ENCODE measurements at places on chromosomes 12 and 14.

DNA sequence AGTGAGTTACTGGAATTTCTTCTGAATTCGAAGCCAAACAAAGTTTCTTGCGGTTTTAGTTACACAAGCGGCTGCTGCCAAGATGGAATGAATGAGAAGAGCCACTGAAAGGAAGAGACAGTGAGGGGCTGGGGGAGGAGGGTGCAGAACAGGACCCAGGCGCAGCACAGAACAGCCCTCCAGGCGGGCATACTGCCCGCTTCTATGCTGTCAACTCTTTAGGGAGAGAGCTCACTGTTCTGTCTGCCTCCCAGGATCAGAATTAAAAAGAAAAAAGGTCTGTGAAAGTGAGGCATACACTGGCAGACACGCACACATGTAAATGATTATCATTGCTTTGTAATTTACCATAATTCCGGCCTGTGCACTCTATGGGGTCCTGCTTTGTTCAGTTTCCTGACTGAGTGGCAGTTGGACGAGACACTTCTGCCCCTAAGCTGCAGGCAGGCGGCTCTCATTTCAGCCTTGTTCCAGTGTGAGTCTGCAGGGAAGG, 231.6 kb downstream of the CACNA1C start:
- no peak for DNase-seq

- no peak for DNase-seq
Measured at GRCh38 chr14:93736378-93737014, 51.8 kb downstream of the PRIMA1 start.

- DNase-seq = no peak
Measured at GRCh38 chr14:90959344-90959743, 101.1 kb downstream of the RPS6KA5 start.

DNA sequence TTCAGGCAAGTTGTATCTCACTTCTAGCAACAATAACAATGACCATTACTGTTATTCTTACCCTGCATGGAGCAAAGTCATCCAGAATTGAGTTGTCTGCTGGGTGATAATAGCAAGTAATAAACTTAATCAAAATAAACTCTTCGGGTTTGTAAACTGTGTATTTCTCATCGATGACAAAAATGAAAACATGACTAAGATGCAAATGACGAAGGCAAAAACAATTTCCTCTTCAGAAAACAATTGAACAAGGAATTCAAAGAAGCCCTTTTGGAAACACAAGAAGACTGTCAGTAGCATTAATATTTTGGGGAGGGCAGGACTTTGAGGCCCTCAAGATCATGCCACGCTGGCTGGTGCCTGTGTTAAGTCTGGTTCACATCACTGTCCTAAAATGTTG, 232.0 kb downstream of the BTG1 start:
- DNase-seq = no peak

DNA sequence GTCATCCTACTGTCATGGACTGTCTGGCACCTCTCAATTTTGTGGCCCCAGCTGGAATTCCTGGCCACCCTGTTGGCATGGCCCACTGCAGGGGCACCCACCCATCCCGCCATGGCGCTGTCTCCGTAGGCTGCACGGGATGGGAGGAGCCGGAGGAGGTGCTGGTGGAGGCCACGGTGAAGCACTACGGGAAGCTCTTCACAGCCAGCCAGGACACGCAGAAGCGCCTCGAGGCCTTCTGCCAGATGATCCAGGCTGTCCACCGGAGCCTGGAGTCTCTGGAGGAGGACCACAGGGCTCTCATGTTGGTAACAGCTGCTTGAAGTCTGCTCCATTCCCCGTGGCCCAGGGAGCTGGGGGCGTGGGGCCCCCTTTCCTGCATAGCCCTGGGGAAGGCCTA, 3.9 kb downstream of the CCDC197 start:
- no peak for DNase-seq

DNA sequence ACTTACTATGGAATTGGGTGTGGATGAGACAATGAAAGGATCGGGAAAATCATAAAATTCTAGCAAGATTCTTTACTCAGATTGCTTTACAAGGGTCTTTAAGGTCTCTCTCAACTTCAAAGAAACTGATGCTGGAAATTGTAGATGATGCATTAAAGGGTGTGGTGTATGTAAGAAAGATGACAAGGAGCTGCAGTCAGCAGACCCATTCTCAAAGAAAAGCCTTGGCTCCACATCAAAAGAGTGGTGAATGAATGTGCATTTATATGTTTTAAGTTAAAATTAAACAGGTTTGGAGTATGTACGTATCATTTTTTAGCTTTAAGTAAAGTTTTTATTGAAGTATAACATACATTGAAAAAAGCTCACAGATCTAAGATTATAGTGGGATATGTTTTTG, 194.5 kb downstream of the C12orf75 start:
- no peak for DNase-seq

DNA sequence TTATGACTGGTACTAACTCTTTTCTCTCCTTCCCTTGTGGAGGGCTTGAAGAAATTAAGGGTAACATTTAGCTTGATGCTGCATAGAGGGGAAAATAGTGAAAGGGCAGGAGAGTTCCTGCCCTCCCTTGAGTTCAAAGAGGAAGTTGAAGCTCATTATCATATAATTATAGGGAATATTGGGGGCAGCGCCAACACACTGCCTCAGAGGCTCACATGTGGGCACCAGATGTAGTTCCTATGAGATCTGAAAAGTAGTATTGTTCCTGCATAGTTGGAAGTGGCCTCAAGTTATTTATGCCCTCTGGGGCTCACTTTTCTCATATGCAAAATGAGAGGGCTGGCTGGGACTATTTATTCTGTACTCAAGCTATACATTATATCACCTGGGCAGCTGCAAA, 33.0 kb upstream of the FGF23 start:
- DNase-seq = no peak

- no peak for DNase-seq
Measured at GRCh38 chr12:113461666-113462065, 10.0 kb downstream of the LHX5 start.

GRCh38 chr14:54652605-54653052, 85.7 kb downstream of the SAMD4A start:
- DNase-seq = no peak

DNA sequence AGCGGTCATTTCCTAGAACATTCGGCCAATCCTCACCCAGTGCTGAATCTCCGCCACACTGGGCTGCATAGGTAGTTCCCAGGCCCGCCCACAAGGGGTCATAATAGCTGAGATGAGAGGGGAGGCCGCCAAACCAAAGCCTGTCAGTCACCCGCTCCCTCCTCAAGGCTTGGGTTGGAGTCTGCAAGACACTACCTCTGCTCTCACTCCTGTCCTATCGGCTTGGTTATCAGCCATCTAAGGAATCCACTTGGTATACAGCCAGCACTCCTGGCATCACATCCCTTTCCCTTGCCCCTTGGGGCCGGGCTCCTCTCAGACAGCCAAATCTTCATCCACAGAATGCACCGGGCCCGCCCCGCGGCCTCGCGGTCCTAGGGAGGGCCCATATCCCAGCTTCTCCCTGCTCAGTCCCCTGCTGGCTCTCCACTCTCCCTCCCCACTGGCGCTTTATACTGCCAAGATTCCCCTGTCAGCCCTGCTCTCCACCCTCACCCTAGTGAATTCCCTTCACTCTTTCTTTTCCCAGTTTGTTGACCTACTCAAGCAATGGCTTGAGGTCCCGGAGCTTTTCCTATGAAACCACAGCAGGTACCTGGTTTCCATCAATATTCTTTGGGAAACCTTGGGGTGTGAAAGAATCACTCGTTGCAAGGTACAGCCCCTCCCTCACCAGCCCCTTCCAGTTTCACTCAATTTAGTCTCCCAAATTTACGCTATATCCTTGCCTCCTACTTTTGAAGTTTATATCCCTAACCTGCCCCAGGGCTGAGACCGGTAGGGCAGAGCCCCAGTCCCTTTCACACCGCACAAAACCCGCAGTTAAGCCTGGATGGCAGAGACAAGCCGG, 1.4 kb downstream of the IFFO1 start:
- no peak for DNase-seq

DNA sequence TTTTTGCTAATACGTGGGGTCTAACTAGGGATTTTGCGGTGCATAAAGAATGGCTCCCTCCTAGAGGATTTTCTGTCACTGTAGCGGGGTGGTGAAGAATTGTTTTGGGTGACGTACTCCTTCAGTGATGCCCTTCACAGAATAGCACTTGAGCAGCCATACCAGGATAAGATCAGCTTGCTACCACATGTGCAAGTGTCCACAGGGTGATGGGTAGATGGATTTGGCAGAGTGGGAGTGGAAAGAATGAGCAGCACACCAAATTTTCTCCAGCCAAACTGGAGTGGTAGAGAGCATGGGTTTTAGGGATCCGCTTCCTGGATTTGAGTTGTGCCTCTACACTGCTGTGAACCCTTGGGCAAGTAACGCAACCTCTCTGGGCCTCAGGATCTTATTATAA, 2.3 kb downstream of the TCP11L2 start:
- no peak for DNase-seq

DNA sequence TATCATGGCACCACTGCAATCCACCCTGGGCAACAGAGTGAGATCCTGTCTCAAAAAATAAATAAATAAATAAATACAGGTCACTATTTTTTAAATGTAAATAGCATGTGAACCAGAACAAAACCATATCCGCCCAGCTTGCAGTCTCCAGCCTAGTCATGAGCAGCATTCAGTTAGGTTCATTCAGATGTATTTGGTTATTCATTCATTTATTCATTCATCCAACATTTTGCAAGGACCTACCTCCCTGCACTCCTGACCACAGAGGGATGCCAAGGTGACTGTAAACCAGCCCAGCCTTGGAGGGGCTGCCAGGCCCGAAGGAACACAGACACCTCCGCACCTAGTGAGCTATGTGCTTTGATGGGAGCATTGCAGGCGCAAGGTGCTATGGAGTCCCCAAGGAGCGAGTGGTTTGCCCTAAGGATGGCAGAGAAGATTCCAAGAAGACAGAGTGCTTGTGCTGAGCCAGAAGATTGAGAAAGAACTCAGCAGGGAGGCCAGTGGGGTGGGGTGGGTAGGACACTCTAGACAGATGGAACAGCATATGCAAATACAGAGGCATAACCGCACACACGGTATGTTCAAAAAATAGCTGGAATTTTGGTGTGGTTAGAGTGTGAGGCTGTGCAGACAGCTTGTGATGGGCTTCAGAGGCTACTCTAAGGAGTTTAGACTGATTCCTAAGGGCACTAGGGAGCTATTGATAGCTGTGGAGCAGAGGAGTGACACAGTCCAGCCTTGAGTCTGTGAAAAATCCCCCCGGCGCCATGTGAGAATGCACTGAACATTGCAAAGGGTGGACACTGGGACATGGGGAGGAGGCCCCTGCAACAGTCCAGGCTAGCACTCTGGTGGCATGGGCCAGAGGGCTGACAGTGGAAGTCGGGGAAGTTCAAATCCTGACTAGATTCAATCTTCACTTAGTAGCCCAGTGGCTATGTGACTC, 11.7 kb downstream of the DTX1 start:
- DNase-seq = no peak

DNA sequence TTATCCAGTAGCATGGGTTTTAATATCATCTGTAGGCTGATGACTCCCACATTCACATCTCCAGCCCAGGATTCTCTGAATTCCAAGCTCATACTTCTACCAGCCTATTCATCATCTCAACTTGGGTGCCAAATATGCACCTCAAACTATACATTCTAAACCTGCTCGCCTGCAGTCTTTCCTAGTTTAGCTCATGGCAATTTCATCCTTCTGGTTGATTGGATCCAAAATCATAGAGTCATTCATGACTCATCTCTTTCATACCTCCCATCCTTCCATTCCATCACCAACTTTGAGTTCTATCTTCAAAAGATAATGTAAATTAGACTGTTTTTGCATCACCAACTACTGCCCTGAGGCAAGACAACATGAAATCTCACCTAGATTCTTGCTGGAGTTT, 99.7 kb upstream of the EGLN3 start:
- no peak for DNase-seq

DNA sequence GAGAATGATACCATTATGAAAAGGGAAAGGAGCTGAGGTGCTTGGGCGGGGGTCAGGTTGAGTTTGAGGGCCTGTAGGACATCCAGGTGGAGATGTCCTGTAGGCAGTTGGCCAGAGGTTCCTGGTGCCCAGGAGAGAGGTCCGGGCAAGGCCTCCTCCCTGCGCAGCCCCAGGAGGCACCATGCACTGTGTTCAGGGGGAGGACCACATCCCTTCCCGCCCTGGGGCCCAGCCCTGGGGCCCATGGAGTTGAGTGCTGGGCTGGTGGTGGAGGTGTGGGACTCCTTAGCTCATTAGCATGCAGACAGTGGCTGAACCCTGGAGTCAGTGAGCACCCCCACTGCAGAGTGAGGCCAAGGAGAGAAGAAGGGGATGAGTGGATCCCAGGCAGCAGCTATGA, 5.7 kb upstream of the FAIM2 start:
- DNase-seq = no peak

DNA sequence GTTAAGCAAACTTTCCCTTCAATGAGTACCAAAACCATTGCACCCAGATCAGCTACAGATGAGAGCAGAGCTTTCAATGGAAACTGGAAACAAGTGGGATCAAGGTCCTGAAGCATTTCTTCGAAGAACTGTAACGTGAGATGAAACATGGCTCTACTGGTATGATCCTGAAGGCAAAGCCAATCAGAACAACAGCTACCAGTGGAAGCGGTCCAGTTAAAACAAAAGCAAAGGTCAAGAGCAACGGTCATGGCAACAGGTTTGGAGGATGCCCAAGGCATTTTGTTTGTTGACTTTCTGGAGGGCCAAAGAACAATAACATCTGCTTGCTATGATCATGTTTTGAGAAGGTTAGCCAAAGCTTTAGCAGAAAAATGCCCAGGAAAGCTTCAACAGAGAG, 137.9 kb upstream of the CPSF6 start:
- DNase-seq = no peak

GRCh38 chr12:60393093-60393492, 797.3 kb downstream of the SLC16A7 start:
- DNase-seq = no peak

DNA sequence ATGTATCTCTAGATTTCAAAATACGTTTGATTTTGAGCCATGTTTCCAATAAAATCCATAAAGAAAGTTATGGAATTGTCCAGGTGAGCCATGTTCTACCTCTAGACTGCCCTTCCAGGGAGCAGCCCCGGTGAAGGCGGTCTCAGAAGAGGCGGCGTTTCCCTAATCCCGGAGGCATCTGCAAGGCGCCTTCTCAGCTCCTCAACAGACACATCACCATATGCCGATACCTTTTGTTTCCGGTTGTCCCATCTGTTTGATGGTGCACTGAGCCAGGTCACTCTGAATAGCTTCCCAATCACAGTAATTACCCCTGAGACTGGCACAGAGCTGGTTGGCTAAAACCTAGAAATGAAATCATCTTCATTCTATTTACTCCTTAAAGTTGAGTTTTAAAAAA, 305.5 kb upstream of the FKBP4 start:
- no peak for DNase-seq

DNA sequence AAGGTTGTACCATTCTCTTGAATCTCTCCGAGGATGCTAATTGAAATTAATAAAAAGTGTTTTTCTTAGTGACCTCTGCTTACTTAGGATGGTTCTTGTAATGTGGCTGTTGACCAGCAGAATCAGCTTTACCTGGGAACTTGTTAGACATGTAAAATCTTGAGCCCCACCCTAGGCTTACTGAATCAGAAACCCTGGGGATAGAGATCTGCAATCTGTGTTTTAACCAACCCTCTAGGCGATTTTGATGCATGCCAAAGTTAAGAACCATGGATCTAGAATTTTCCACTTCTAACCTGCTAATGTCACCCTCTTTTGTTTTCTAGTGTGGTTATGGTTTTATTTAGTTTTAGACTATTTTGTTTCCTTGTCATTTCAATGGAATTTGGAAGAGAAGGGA, 6.5 kb downstream of the NUBPL start:
- no peak for DNase-seq

GRCh38 chr12:106139422-106140171, 843 bp upstream of the NUAK1 start:
- no peak for DNase-seq

GRCh38 chr12:56158926-56159461, 835 bp downstream of the MYL6 start:
- no peak for DNase-seq

GRCh38 chr12:59929110-59929509, 333.3 kb downstream of the SLC16A7 start:
- no peak for DNase-seq
